ENCODE measurements at places on chromosomes 1 and 21. TPM values are rescaled to one million over a fixed set of nuclear protein-coding genes. Genes with fewer than 3 reads are reported as not detected.

The ZBTB8A gene
- 43.2 TPM for total RNA-seq

GRCh38 chr21:27817074-27817473 is 850.2 kb upstream of the ADAMTS5 start:
- no peak for DNase-seq

- DNase-seq = no peak
Observed at GRCh38 chr1:65577278-65577677, 156.8 kb downstream of the LEPR start.

The COL6A2 gene
- 15.5 TPM for total RNA-seq

DNA sequence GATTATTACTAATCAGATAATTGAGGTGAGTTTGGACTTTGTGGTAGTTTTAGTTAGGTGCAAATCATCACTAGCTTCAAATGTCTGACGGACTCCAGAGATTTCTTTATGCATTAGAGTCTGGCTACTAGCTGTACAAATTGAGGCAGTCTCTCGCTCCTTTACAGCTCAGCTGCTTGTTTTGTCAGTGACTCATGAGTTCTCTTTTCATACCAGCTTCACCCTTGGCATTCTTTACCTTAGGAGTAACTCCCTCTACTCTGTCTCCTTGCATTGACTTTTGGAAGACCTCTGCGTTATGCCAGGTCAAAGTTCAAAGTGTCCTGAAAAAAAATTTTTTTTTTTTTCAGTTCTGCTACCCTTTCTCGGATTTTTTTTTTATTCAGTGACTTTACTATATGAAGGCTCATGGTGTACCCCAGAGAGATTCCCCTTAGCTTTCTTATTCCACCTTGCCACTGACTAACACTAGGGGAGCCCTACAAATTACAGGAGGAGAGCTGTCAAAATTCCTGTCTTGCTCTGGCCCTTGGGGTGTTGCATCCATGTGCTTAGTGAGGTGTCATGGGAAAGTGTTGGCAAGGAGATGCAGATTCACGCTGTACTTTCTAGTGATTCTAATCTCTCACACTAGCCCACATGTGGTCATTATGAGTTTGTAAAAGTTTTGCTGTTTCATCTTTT is 576.6 kb downstream of the ADGRL2 start:
- no peak for DNase-seq

DNA sequence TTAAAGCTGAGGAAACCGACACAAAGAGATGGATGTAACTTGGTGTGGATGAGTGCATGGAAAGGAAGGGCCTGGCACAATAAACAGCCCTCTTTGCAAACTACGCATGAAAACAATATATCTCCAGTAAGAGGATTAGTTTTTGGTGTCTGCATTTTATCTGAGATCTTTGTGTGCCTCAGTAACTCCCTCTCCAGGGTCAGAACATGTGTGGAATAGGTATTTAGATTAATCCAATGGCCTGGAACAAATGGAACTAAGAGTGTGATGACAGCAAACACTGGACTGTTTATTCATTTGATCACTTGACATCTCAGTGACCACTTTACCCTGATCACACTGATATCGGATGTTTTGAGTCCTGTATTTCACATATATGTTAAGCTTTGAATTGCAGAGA is 45.3 kb downstream of the AKNAD1 start:
- no peak for DNase-seq

DNA sequence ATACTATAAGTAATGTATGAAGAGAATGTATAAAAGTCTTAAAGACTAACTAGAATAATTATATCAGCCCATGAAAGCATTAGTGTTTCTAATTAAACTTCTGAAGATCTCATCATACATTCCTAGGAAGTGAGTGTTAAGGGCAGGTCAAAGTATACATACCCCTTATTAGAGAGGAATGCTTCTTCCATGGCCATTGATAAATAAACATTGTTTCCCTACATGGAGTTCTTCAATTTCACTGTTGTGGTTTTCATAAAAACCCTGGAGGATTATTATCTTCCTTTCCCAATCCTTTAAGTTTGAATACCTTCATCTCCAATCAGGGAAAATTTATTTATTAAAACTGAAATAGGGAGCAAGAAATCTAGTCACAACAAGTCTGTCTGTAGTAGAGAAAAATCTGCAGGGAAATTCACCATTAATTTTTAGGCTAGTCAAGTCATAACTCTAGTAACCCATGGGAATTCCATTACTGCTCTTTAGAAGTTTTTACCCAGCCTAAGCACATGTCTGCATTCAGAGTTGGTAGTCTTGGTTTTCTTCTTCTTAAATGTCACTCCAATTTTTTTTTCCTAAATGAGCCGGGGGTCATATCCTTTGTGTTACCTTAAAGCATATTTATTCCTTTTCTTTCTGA is 147.0 kb downstream of the TNFSF18 start:
- no peak for DNase-seq

GRCh38 chr1:68293122-68293521 is 60.8 kb upstream of the WLS start:
- no peak for DNase-seq

The S100A1 gene
- 1.2 TPM for total RNA-seq

- DNase-seq = no peak
Observed at GRCh38 chr1:159889202-159889601, 10.8 kb downstream of the CFAP45 start.

DNA sequence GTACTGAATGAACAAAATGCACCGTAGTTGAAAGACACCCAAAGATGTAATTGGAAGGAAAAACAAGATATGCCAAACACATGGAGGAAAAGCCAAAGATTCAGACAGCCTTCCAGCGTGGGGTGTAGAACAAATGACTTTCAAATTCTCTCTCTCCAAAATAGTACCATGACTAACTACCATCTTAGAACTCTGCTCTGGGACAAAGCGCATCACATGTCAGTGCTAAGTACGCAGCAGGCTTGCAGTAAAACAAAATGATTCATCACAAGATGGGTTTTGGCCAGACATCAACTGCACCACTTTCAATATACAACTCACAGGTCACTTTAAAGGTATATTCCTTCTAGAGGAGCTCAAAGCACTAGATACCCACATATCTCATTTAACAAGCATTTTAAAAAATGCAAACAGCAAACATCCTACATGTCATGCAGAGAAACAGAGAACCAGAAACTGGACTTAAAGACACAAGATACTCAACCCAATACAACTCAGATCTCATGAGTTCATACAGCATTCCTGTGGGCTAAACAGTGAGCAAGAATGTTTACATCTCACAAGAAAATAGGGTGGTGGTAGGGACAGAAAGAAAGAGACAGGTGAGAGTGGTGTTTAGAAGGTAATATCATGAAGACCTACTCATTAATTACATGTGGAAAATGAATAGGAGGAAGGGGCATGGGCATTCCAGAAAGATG is 75.7 kb downstream of the BCAR3 start:
- no peak for DNase-seq

- no peak for DNase-seq
Observed at GRCh38 chr1:195790514-195791168, 817.6 kb downstream of the KCNT2 start.

- DNase-seq = no peak
Observed at GRCh38 chr1:6070450-6070974, 24.8 kb downstream of the KCNAB2 start.

DNA sequence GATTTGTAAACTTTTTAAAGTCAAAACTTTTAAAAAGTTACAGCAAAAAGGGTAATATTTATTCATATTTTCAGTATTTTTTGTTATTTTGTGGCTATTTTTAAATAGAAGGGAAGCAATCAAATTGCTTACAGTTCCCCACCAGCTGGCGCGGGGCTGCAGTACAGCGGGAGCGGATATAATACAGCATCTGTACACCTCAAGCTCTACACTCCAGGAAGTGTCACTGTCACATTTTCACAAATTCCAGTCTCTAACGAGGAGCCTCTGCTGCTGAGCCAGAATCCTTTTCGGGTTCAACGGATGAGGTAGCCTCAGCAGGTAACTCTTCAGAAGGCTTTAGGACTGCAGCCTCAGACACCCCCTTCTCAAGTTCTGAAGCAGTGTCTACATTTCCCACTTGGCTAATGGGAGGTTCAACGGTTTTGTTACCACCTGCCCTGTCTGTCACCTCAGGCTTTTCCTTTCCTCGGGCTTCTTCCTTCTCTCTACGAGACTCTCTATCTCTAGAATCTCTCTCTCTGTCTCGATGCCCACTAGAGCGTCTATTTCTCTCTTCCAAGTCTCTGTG is 11.7 kb downstream of the SOD1 start:
- DNase-seq = no peak

- DNase-seq = no peak
Observed at GRCh38 chr1:204131978-204132377, 19.9 kb downstream of the ETNK2 start.

The DCST2 gene
- total RNA-seq = under 0.01 TPM

GRCh38 chr1:165075725-165076370 is 280.7 kb downstream of the LMX1A start:
- no peak for DNase-seq

The ZNF436 gene
- 111 TPM for total RNA-seq

The TFAP2E gene
- under 0.01 TPM for total RNA-seq

The APP gene
- total RNA-seq = 549 TPM

- no peak for DNase-seq
Observed at GRCh38 chr1:30416221-30416820, 307.1 kb downstream of the MATN1 start.

DNA sequence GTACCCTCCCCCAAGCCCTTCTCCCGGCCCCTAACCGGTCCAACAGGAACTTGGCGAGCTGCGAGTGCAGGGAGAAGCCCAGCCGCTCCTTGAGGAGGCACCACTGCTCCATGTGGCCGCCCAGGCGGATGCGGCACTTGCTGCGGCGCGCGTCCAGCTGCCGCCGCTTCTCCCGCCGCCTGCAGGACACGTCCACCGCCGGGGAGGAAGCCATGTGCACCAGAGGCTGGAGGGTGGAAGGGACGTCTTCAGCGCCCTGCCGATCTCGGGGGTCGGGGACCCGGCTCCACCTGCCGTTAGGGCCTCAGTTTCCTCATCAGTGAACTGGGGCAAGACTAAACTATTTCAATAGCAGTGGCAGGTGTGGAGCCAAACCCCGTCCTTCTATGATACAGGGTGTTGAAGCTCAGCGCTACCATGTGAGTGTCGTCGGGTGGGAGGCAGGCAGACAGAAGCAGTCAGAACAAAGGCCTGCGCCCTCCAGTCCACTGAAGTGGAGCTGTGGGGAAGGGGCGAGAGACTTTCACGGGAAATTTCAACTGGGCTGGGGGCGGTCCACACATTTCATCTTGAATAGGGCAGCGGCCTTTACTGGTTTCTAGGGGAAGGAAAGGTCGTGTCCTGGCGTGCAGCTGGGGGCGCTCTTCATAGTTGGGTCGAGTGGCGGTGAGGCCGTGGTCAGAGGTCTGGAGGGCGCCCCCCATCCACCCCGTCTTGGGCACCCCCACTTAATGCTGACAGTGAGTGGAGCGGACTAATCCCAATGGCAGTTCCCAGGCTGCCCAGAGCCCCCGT is 592 bp downstream of the ZNF692 start:
- DNase-seq = peak; percentile 66

DNA sequence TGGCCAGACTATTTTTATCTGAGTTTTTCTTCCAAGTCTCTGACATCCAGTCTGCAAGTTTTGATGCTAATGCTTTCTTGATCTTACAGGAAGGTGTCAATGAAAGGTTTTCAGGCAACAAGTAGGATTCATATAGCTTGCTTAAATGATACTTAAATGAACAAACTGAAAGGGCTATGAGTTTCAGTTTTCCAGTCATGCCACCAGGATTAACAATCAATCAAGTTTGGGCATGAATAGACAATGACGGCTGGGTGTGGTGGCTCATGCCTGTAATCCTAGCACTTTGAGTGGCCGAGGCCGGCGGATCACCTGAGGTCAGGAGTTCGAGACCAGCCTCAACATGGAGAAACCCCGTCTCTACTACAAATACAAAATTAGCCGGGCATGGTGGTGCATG is 34.3 kb upstream of the SLC16A1 start:
- DNase-seq = no peak

DNA sequence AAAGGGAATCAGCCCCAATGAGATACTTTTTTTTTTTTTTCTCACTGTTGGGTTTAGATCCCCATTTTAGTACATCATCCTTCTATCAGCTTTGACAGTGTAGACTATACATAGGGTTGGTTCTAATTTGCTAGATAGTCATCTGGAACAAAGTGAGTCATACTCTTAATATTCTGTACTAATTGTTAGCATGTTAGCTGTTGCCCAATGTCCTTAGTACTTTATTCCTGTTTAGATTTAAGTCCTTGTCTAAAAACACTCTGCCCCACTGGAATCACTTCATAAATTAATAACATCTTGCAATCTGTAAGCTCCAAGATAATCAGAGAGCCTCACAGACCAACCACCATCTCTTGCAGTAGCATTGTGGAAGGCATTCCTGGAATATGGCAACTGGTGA is 209.8 kb upstream of the KIAA0040 start:
- no peak for DNase-seq

DNA sequence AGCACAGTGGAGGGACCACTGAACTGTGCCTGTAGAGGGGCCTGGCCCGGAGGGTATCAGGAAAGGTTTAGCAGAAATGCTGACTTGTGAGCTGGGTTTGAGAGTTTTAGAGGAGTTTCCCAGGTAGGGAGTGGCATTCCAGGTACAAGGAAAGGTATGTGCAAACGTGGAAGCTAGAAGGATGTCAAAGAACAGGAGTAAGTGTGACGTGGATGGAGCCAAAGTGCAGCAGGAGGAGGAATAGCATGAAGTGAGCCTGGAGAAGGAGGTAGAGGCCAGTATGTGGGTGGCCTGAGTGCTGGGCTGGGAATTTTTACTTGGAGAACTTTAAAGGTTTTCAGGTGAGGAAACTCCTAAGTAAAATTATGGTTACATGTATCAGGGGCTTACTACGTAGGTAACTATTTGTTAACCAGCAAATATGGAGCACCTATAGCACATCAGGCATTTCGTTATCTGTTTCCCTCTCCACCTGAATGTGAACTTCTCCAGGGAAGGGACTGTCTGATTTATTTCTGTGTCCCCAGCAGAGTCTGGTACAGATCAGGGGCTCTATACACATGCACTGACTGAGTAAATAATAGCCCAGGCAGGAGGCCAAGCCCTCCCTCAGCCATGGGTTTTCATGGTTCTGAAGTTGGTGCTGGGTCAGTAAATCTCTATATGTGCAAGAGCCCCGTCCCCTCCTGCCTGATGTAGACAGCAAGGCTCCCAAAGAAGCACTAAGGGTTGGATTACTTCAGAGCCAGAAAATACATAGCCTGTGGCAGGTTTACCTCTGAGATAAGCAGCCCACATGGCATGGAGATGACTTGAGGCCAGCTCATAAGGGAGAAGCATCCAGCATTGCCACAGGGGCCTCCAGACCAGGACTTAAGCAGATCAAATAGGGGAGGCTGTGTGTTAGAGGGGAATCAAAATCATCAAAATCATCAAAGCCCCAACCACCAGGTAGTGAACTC is 43.4 kb downstream of the CDCP2 start:
- no peak for DNase-seq

Measured in frontal cortex (tissue), 4 donors.